AG09309 (cell line): ENCODE measurements at places on chromosomes 13 and 19.
A peak's percentile ranks its signal among the peaks of the same experiment; 100 is the strongest.

GRCh38 chr13:110882972-110883371 lies 31.9 kb downstream of the ANKRD10 start:
- no peak for DNase-seq

GRCh38 chr19:16788479-16788878 lies 40.7 kb upstream of the SIN3B start:
- no peak for DNase-seq

DNA sequence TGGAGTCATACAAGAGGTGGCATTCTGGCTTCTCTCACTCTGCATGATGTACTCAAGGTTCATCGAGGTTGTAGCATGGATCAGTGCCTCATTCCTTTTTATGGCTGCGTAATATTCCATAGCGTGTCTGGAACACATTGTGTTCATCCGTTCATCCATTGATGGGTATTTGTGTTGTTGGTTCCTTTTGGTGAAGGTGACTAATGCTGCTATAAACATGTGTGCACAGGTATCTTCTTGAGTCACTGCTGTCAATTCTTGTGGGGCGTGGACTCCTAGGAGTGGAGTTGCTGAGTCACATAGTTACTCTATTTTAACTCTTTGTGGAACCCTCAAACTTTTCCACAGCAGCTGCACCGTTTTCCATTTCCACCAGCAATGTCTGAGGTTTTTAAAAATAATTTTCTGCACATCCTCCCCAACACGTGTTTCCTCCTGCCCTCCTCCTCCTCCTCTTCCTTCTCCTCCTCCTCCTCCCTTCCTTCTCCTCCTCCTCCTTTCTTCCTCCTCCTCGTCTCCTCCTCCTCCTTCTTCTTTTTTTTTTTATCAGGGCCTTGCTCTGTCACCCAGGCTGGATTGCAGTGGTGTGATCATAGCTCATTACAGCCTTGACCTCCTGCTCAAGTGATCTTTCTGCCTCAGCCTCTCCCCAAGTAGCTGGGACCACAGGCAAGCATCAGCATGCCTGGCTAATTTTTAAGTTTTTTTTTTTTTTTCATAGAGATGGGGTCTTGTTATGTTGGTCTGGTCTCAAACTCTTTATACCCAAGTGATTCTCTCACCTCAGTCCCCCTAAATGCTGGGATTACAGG lies 2.0 kb upstream of the TMEM221 start:
- DNase-seq: no peak

- DNase-seq: no peak
Observed at GRCh38 chr19:7644550-7644877, 7.6 kb downstream of the STXBP2 start.

- DNase-seq: no peak
Observed at GRCh38 chr19:13079542-13079986, 23.1 kb downstream of the LYL1 start.

- DNase-seq: no peak
Observed at GRCh38 chr19:5907241-5907640, 2.6 kb downstream of the VMAC start.

- DNase-seq: no peak
Observed at GRCh38 chr13:35648201-35648600, 171.7 kb upstream of the MAB21L1 start.

- no peak for DNase-seq
Observed at GRCh38 chr19:35557539-35558399, 5.7 kb downstream of the ATP4A start.

- no peak for DNase-seq
Observed at GRCh38 chr19:4173479-4174212, 8.7 kb downstream of the SIRT6 start.

GRCh38 chr19:44767295-44768180 lies 10.2 kb upstream of the CBLC start:
- DNase-seq: no peak

DNA sequence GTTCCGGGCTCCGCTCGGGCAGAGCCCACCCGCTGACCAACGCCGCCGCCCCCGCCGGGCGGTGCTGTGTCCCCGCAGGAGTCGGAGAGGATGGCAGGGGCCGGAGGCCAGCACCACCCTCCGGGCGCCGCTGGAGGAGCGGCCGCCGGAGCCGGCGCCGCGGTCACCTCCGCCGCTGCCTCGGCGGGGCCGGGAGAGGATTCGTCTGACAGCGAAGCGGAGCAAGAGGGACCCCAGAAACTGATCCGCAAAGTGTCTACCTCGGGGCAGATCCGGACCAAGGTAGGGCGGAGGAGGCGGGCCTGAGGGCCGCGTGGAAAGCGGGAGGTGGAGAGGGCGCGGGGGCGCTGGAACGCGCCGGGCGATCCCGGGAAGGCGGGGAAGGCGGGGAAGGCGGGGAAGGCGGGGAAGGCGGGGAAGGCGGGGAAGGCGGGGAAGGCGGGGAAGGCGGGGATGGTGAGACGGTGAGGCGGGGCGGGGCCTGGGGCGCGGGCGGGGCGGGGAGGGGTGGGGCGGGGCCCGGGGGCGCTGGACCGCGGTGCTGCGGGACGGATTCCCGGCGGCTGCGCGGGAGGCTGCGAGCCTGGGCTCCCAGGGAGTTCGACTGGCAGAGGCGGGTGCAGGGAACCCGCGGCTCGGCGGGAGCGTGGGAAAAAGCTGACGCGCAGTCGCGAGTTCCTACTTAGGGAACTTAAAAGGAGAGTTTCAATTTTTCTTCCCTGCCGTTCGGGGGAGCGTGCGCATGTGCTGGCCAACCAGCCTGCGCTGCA lies 421 bp downstream of the DGKH start:
- DNase-seq: no peak

GRCh38 chr13:41765813-41766212 lies 195.1 kb downstream of the VWA8 start:
- DNase-seq: no peak

GRCh38 chr13:26721251-26722121 lies 39.1 kb downstream of the GPR12 start:
- DNase-seq: no peak

DNA sequence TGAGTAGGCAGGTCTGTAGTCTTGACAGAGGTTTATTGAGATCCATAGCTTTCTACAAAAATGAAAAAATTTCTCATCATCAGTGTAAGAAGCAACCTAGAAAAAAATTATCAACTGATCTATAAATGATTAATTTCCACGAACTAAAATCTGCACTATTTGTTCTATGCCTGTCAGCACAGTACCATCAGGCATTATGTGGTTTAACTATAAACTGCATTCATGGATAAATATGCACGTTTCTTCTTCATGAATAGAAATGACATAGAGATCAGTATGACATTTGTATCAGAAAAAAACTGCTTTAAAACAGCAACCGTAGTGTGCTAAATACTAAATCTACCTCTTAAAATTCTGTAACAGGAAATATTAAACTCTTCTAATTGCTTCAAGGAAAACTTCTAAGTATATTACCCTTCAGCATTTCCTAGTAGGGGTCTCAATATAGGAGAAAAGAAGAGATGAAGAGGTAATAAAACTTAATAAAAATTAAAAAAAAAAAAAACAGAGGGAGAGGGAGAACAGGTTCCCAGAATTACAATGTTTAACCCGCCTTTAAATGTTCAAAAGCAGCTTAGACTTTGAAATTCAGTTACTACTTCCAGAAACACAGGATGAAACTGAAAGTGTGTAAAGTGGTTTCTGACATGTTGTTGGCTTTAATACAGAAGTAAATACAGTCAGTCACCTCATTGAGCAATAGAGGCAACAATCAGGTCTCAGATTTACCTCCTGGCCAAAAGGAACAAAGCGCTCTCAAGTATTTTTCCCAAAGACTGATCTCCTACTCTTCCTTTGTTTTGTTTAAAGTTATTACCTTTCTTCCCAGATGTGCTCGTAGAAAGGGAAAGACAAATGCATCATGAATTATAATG lies 144.4 kb downstream of the DIAPH3 start:
- DNase-seq: peak; percentile 8

GRCh38 chr19:47757617-47758442 lies 12.5 kb downstream of the NOP53 start:
- no peak for DNase-seq

DNA sequence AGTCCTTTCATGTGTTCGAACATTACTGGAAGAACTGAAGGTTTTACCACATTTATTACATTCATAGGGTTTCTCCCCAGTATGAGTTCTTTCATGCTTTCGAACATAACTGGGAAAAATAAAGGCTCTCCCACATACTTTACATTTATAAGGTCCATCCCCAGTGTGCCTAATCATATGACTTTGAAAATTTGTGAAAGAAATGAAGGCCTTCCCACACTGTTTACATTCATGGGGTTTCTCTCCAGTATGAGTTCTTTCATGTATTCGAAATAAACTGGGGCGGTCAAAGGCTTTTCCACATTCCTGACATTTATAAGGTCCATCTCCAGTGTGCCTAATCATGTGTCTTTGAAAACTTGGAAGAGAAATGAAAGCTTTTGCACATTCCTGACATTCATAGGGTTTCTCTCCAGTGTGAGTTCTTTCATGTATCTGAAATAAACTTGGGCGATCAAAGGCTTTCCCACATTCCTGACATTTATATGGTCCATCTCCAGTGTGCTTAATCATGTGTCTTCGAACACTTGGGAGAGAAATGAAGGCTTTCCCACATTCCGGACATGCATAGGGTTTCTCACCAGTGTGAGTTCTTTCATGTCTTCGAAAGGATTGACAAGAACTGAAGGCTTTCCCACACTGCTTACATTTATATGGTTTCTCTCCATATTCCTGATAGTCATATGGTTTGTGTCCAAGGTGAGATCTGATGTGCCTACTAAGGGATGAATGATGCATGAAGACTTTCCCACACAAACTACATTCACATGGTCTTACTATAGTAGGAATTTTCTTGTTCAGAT lies 24.0 kb downstream of the ZNF564 start:
- DNase-seq: no peak

DNA sequence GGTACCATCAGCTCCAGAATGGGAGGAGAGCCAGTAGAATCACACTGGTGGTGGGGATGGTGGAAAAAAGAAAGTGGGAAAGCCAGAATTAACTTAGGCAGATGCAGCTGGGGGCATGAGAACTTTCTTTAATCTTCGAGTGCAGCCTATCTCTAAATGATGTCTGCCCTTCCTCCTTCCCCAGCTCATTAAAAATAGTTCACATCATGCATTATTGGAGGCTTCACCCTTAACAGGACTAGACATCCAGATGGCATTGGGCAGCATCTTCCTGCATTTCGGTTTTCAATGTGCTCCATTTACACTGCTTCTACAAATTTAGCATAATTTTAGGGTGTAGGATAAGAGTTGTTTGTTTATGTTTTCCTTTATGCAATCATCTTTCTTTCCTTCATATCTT lies 272.8 kb downstream of the COG6 start:
- no peak for DNase-seq

DNA sequence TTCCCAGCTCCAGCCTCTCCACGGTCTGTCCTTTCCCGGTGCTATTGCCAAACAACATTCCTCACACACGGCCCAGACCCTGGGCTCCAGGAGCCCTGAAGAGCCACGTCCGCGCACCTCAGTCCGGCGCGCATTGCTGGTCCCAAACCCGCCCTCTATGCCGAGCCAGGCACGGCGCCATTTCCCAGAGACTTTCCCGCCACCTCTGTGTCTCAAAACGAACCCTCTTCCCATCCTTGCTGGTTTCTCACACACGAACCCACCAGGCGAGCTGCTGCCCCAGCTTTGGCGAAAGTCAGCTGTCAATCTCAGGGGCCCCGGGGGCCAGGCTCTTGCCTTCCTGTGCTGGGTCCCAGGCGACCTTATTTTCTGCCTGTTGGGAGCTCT lies 28.0 kb upstream of the F7 start:
- no peak for DNase-seq

DNA sequence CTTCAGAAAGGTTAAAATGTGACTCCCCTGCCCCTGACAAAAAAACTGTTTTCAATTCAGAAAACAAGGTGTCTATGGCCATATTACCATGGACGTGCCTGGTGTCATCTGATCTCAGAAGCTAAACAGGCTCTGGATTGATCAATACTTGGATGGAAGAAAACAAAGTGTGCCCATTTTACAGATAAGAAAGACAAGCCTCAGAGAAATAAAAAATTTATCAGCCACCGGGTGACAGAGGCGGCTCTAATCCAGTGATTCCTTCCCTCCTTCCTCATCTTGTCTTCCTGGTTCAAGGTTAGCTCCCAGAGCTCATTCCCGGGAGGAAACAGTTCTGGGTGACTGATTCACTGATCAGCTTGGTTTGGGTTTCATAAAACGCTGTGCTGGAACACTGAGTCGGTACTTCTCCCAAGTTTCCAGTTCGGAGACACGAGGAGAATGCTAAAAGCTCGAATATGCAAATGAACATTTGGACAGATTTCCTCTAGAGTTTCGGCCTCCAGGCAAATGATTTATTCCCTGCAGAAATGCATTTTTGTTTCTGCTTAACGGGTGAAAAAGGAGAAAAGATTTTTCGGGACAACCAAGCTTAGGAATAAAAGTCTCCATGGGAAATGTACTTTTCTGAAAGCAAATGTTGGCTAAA lies 211.2 kb downstream of the UQCRFS1 start:
- no peak for DNase-seq

- DNase-seq: no peak
Observed at GRCh38 chr13:87355451-87355850, 315.7 kb upstream of the SLITRK5 start.

- DNase-seq: no peak
Observed at GRCh38 chr19:18091217-18091608, 4.5 kb upstream of the IL12RB1 start.

DNA sequence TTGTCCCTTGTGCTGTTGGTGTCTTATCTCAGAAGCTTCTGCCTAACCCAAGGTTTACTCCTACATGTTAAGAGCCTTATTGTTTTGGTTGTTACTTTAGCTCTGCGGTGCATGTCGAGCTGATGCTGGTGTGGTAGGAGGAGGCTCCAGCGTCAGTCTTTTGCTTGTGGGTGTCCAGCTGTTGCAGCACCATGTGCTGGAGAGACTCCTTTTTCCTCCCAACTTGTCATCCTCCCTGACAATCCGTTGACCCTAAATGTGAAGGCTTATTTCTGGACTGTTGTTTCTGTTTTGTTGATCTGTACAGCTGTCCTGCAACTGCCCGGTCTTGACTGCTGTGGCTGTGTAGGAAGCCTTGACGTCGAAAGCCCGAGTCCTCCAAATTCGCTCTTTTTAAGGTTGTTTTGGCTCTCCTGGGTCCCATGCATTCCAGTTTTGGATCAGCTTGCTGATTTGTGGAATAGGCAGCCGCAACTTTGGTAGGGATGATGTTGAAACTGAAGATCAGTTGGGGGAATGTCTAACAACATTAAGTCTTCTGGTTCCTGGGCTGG lies 15.3 kb downstream of the NAXD start:
- DNase-seq: no peak

DNA sequence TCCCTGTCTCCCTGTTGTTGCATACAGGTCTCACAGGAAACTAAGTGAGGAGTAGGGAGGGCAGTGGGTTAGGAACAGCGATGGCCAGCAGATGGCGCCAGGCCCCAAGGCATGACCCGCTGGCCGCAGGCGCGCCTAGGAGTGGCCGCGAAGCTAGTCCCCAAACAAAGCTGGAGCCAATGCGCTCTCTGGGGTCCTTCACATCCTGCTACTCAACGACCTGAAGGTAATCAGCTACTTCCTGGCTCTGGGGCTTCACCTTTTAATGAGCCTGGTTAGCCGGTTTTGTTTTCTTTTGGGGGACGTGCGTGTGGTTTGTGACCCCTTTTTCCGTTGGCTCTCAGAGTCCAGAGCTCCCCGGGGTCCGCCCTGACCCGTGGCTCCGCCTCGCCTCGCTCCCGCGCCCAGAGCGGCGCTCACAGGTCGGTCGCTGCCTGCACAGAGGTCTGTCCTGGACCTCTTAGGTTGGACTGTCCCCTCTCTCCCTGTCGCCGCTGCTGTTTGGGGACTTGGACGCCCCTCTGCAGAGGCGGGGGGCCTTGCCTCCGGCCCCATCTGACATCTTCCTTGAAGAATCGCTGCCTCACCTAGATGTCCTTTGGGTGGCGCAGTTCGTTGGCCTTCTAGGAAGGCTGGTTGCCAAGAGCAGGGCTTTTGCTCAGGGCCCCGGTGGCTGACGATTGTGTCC lies 62.2 kb upstream of the GTF3A start:
- no peak for DNase-seq
